Activated CD8-positive, alpha-beta memory T cell treated with anti-CD3 and anti-CD28 coated beads for 1 hour (primary cell): ENCODE measurements at places on chromosomes 5 and 9.
A peak's percentile ranks its signal among the peaks of the same experiment; 100 is the strongest.

DNA sequence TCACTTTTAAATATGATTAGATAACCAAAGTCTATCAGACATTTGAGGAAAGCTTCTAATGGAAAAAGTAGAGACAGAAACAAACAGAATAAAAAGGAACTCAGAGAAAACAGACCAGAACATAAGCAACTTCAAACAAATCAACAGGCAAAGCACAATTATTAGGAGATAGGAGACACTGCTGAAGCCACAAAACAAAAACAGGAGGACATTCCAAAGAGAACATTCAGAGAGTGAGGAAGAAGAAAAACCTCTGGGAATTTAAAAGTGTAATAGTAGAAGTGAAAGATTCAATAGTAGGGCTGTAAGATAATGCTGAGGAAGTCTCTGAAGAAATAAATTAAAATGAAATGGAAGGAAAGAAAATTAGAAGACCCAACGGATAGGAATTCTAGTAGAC lies 83.2 kb upstream of the TBCA start:
- DNase-seq = no peak

- DNase-seq = no peak
Observed at GRCh38 chr9:108207561-108208165, 648.1 kb downstream of the ACTL7B start.

- DNase-seq = no peak
Observed at GRCh38 chr9:96251451-96251850, 50.5 kb downstream of the HSD17B3 start.

DNA sequence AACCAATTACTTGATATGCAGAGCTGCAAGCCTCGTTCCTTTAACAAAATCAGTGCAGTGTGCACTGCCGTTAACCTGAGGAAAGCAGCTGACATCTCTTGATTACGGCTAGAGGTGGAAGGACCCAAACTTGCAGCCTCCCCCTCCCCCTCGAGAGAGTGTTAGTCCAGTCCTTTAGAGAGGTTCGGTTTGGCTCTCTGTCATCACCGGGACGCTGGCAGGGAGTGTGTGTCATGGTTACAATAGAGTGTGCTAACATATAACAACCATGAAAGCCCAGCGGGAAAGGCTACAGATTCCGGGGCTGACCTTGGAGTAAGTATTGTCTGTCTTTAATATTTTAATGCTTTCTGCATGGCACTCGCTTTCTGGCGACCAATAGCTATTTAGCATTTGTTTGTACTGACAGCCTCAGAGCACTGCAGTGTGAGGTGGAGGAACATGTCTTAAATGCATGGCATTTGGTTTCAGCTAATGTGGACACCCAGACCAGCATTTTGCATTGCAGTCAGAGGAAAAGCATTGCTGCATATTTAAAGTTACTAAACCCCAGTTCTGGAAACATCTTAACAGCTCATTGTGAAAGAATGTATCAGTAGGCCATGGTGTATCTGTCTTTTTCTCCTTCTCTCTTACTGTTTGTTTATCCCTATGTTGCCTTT lies 237.5 kb downstream of the CD180 start:
- no peak for DNase-seq

GRCh38 chr5:146541958-146542849 lies 26.2 kb upstream of the GPR151 start:
- peak; percentile 52 for DNase-seq

DNA sequence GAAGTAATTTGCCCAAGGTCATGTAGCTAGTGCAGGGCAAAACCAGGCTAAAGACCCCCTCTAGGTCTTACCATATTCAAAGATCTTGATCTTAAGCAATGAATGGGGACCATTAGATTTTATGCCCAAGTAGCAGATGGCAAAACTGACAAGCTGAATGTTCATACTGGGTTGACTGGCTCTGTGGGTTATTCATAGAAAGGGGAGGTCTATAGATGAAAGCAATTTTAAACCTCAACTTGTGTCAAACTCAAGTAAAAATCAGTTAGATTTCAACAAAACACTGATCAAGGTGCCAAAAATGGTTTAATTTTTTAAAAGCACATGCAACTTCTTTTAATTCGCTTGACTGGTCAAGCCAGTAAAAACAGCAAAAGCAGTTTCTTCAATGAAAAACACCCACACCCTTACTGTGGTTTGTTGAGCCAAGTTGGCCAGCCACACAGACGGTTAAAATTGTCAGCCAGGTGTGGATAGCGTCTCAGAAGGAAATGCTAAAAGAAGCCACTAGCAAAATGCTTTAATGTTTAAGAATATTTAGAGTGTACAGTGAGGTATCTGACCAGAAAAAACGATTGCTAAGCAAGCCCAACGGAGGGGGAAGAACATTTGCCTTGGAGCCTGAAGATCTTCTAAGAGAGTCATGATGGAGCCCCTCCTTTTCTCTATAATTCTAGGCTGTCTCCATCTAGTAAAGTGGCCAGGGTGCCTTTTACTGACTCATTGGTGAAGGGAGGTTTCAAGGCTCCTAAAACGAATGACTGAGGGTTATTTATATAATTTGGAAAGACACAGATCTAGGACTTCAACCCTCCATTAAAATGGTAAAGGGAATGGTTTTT lies 539.6 kb upstream of the CLINT1 start:
- DNase-seq = no peak

GRCh38 chr5:59473611-59474010 lies 419.9 kb downstream of the PDE4D start:
- no peak for DNase-seq

GRCh38 chr9:13445103-13445500 lies 165.6 kb upstream of the MPDZ start:
- no peak for DNase-seq
